Caco-2 (cell line): ENCODE measurements at places on chromosomes 6 and 20.

DNA sequence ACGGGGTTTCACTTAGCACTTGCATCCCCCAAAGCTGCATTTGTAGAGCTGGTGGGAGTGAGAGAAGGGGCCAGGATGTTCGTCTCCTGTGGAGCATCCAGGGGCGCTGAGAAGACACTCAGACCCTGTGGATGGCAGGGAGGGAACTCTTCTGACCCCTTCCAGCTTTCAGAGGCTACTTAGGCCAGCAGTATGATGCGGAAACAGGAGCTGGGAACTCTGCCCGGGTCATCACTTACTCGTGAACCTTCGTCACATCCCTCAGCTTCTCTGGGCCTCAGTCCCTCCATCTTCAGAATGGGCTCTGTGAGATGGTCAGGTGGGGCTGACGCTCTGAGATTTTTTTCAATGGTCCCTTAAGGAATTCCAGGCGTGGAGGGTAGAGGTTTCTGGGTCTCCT is 228.5 kb downstream of the TAF4 start:
- no peak for DNase-seq

GRCh38 chr20:38308047-38308438 is 4.1 kb downstream of the BPI start:
- no peak for DNase-seq

DNA sequence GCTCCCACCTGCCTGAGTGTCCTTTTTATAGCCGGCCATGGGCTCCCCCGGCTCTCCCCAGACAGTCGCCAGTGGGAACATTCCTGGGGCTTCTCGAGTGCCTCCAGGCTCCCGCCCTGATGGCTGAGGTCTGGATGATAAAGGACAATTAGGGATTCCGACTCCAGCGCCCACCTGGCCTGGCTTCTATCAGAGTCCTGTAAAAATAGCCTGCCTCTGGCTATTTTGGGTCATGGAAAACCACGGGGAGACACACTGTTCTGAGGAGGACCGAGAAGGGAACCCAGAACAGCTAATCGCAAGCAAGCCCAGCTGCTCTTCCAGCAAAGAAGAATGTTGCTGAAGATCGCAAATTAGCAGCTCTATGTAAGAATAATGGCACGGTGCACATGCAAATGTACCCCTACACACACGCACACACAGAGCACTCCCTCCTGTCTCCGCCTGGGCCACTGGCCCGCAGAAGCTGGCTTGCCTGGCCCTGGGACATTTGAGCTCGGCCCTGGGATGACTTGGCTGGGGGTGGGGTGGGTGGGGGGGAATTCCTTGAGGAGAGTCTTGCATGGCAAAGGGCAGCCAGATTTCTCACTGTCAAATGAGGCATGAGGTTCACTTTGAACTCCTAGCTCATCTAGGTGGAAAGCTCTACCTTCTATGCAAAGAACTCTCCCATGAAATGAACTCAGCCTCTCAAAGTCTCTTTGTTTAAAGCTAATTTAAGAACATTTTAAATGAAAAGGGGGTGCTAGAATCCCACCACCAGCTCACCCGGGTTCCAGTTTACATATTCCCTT is 55.3 kb downstream of the CTCFL start:
- DNase-seq: no peak

DNA sequence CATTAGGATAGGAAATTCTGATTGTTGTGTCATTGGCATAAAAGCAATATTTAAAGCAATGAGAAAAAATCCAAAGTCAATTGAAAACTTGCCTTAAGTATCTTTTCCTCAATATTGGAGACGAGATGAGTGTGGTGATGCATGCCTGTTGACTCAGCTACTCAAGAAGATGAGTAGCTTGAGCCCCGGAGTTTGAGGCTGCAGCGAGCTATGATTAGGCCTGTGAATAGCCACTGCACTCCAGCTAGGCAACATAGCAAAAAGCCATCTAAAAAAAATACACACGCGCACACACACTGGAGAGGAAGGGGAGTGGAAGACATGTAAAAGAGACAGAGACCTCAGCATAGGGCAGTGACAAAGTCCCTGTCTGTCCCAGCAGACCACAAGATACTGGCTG is 9.7 kb upstream of the MARCKS start:
- DNase-seq: no peak

DNA sequence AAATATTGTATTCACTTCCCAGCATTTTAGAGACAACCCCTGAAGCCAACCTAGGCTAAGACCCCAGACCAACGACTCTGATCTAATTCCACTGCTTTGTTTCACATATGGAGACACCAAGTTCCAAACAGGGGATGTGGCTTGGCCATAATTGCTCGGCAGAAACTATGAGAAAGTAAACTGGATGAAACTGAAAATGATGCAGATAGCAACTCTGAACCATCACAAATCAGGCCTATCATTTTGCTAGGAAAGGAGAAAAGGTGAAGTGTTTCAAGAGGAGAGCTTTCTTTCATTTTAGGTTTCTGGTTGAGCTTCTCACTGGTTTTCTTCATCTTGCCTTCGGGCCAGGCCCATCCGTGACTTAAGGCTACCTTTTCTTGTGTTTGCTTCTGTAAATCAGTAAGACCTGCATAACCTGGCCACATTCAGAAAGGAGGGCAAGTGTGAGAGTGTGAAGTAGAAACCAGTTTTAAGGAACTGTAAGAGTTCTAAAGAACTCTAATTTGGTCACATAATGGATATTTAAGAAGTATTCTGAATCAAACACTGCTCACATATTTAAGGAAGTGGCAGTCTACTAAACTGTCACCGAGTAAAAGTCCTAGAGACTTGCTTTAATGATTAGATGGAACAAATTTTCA is 105.8 kb downstream of the BACH2 start:
- no peak for DNase-seq
